ENCODE measurements at places on chromosomes 2 and 18.

DNA sequence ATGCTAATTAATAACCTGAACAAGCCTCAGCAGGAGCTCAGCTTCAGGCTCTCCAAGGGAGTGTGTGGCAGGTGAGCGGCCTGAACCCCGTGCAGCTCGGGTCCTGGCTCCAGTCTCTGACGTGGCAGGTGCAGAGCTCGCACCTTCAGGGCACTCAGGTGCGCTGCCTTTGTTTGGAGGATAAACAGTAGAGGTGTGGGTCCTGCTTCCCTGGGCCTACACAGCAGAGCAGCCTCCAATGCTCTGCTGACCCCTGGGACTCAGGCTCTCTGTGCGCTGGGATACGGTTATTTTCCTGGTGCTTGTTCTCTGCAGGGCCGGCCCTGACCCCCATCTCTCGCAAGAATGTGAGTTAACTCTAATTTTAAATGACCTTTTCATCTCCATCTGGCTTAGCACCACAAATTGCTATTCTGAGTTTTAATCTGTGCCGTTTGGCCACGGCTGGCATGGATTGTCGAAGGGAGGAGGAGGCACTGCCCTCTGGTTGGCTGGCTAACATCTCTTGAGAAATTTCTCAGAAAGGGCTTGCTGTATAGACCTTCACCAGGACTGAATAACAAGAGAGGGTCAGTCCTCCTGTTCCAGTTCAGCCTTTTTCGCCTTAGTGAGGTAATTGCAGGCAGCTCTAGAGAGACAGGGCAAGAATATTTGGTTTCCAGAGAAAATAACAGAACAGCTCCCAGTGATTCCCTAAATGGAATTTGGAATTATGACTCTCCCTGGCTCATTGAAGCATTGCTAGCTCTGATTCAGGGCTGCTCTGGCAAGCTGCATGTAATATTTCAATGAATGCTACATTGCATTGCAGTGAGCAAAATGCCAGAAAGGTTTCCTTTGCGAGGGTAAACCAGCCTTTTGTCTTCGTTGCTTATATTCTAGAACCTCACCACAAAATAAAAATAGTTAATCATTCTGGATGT is 161.8 kb downstream of the DCDC2C start:
- no peak for DNase-seq

DNA sequence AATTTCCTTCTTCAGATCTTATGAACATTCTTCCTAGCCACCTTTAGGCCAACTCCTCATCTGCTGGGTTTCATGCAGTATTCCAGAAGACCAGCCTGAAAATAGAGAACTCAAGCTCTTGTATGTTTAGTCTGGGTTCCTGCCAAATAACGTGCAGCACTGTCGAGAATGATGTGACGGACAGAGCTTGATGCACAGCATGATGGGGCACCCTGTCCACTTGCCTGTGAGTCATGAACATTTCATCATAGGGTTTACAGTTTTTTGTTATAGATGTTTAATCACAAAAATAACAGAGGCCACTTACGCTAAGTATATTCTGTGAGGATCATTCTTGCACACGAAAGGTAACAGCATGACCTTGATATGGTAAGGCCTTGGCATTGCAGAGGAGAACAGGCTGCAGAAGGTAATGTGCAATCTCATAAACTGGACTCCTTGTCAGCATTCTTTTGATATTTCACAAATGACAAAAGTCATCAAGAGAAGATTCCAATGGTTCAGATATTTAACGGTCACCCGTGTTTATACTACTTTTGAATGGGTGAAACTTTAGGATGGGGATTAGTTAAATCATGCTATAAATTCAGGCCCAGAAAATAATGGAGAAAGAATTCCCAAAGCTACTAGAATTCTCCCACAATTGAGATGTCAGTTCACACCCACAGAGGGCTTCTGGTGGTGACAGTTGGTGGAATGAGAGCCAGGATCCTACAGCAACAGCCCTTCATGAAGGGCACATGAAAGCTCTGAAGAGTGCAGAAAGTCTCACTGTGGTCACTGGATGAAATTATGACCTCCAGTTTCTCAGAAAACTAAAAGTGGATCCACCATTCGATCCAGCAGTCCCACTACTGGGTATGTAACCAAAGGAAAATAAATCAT is 396.1 kb upstream of the RAB12 start:
- peak; percentile 23 for DNase-seq

GRCh38 chr18:31983976-31984375 is 34.6 kb upstream of the RNF125 start:
- no peak for DNase-seq

DNA sequence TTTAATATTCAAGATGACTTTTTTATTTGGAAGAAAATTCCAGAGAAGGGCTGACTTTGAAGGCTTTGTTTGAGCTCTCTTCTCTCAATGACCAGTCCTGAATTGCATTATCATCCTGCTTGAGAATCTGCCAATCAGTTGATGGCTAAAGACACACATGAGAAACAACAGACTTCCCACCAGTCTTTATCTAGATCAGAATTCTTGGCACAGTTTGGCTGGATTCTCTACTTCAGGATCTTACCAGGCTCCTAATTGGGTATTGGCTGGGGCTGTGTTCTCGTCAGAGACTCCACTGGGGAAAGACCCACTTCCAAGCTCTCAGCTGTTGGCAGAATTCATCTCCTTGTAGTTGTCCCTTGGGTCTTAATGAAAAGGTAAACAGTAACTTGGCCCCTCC is 86.0 kb downstream of the WDSUB1 start:
- DNase-seq = no peak
